ENCODE measurements at places on chromosomes 7 and 10.

- DNase-seq = no peak
Measured at GRCh38 chr7:30815388-30815854, 44.2 kb downstream of the MINDY4 start.

DNA sequence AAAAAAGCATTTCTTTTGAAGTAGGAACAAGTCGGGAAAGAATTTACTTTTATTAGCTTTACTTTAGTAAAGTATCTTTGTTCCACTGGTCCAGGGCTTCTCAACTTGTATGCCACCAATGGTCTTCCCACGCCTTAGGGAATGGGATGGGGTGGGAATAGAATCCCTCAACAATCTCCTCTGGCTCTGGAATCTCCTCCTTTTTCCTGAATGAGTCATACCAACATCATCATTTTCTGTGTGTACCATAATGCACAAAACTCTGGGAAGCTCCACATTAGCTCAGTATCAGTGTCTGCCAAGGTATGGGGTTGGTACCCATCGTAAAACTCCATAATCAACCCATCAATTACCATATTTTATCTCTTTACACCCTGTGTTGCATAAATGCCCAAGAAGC is 159.4 kb upstream of the BMPER start:
- DNase-seq = no peak

GRCh38 chr7:140685407-140686087 is 11.0 kb upstream of the NDUFB2 start:
- no peak for DNase-seq

- DNase-seq = no peak
Measured at GRCh38 chr10:100732241-100732596, 13.2 kb upstream of the PAX2 start.

DNA sequence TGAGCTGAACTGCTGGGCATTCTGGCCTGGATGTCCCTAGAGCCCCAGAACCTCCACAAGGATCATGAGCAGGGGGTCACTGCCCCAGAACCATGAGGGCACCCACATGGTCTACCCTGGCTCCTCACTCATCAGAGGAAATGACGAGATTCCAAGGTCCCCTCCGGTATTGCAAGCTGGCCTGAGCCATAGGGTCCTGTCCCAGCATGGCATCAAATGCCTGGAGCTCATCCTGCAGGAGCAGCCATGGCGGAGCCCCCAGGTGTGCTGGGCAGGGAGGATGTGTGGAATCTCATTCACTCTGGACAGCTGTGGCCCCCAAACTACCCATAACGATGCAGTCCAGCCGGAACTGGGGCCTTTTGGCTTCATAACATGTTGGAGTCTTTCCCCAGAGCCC is 66.6 kb upstream of the ANTXRL start:
- DNase-seq = no peak

GRCh38 chr10:77823811-77824542 is 102.6 kb downstream of the DLG5 start:
- DNase-seq = no peak

DNA sequence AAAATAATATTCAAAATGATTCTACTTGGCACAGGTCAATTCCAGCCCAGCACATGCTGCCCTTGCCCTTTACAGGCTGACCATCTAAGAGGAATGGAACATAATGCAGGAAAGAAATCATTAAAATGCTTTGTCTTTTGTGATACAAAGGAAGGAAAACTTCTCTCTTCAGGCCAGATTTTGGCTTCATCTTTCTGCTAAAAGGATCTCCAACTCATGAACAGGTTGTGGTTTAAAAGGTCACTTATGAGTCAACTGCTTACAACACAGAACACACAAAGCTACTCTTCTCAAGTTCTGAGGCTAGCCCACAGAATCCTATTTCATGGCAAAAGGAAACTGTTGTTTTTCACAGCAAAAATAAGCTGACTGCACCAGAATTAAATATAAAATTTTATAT is 197.1 kb downstream of the DOCK4 start:
- no peak for DNase-seq

DNA sequence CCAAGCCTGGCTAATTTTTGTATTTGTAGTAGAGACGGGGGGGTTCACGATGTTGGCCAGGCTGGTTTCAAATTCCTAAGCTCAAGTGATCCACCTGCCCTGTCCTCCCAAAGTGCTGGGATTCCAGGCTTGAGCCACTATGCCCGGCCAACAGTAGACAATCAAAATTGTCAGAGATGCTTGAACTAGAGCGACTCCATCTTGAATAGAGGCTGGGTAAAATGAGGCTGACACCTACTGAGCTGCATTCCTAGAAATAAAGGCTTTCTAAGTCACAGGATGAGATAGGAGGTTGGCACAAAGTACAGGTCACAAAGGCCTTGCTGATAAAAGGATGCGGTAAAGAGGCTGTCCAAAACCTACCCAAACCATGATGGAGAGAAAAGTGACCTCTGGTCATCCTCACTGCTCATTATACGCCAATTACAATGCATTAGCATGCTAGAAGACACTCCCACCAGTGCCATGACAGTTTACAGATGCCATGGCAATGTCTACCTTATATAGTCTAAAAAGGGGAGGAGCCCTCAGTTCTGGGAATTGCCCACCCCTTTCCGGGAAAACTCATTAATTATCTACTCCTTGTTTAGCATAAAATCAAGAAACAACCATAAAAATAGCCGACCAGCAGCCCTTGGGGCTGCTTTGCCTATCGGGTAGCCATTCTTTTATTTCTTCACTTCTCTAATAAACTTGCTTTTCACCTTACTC is 134.5 kb downstream of the BAMBI start:
- DNase-seq = no peak

DNA sequence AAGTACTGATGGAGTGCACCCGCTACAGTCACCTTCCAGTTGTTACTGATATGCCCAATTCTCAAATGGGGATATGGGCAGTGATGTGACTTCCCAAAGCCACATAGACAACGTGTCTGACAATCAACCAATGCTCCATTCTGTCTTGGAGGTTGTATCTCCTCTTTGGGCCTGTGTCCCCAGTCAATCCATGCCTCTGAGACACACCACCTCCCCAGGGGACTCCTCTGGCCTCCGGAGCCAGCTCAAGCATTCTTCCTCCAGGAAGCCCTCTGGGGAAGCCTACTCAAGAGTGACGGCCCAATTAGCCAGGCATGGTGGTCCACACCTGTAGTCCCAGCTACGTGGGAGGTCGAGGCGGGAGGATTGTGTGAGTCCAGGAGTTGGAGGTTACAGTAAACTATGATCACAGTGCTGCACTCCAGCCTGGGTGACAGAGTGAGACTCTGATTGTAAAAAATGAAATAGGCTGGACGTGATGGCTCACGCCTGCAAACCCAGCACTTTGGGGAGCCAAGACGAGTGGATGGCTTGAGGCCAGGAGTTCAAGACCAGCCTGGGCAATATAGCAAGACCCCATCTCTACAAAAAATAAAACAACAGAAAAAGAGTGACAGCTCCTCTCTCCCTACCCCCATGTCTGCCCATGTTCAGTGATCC is 99.5 kb upstream of the TNRC18 start:
- DNase-seq = peak; percentile 53

- no peak for DNase-seq
Measured at GRCh38 chr7:10076660-10077300, 896.9 kb upstream of the PHF14 start.

- DNase-seq = no peak
Measured at GRCh38 chr7:77439572-77439971, 23.4 kb upstream of the GSAP start.

GRCh38 chr7:5693529-5693928 is 87.9 kb downstream of the RNF216 start:
- DNase-seq = no peak

DNA sequence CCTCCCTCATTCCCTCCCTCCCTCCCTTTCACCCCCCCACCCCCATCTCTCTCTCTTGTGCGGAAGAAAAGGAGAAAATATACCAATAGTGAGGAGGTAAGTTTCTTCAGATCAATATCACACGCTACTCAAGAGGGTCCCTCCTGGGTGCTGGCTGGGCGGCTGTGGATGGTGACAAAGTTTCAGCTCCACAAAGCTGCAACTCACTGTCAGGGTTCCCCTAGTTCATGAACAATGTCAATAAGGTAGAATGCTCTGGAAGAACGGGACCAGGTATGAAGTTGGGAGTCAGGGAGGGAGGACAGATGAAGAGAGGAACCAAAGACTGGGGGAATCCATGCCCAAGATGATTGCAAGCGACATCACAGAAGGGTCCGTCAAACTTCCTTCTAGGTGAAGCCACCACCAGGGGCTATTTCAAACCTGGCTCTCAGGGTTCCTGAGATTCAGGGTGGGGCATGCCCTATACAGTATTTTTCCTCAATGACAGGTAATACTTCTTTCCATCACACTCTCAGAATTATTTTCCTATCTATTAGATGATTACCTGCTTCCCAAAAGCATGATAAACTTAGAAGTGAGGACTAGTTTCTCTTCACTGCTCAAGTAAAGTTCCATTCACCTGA is 1.4 kb upstream of the PDE1C start:
- no peak for DNase-seq

GRCh38 chr7:26443751-26444150 is 152.1 kb downstream of the SNX10 start:
- DNase-seq = no peak

DNA sequence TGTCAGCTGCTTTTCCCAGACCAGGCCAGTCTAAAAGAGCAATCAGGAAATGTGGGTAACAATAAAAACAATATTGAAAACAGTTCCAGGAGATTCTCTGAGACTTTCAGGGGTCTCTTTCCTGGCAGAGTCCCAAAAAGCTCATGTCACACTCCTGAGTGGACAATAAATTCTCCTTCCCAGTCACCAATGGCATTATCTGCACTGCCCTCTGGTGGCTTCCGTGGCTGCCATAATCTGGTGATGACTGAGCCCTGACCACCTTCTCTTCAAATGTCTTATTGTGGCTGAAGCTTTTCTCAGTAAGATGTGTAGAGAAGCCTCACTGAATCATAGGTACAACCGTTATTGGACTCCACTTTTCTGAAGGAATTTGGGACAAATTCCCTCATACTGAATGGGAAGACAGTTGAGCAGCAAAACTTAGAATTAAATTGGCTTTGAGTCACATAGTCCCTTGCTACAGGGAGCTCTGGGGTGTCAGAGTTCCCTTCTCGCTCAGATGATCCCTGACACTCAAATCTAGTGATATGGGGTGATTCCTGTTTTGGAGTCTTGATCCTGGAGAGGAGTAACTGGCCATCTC is 24.4 kb upstream of the ASAH2 start:
- peak; percentile 50 for DNase-seq

DNA sequence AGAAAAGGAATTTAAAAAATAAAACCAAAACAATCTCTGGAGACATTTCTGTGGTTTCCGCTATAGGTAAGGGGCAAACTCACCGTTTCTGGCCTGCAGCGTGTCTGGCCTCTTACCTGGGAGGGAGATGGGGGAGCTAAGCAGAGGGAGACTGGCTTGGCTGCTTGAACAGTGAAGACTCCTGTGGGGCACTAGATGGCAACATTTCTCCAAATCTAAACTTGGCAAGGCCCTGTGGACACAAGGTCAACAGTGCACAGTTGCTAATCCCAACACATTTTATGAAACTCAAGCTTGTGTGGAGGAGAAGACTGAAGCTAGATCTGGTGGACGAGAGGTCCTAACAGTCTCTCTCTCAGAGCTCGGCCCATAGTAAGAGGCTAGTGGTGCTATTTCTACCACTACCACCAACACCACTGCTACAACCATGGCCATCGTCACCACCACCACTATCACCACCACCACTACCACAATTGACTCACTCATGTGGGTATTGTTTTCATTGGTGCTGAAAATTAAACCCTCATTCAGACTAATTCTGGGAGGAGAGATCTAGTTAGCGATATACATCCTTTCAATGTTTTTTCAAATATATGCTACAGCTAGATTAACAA is 28.4 kb upstream of the CDHR3 start:
- no peak for DNase-seq

DNA sequence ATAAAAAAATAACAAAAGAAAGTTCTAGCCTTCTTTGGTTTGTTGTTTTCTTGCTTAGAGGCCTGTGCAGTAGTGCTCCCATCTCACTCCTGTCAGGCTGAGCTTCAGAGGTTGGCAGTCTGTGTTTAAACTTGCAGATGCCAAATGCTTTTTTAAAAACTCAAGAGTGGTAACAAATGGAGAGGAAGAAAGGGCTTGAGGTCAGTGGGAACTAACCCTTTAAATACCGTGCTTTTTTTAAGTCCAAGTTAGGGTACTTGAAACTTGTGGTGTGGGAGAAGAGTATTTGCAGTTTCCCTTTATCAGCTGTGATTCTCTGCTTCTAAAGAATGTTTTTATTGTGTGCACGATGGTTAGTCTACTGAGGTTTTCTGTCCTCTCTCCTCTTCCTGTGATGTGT is 29.4 kb downstream of the ZRANB1 start:
- no peak for DNase-seq

GRCh38 chr7:104442481-104442880 is 114.1 kb downstream of the LHFPL3 start:
- no peak for DNase-seq

- no peak for DNase-seq
Measured at GRCh38 chr7:40544221-40544723, 409.5 kb downstream of the SUGCT start.

- DNase-seq = no peak
Measured at GRCh38 chr7:120996333-120996987, 7.9 kb downstream of the CPED1 start.

- peak; percentile 54 for DNase-seq
Measured at GRCh38 chr10:132684164-132684891, 101.6 kb downstream of the NKX6-2 start.

Data from activated T-cell treated with anti-CD3 and anti-CD28 coated beads, Interleukin-2, amount 50 U/mL, for 48 hours (primary cell).